ENCODE measurements at places on chromosomes 5 and 9.

DNA sequence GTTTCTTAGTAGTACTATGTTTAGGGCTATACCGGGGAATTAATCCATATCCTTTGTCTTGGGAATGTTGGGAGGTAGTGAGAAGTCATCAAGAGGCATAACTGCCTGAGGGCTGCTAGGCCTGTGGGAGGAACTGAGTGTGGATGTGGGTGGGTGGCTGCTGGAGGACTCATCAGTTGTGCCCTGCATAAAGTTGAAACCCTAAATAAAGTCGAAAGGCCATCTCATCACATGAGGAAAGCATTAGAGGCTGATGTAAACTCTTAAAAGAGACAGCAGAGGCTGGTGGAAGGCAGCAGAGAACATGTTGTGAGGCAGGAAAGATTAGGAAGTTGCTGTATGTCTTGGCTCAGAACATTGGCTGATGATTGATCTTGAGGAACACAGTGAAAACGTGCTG lies 143.8 kb downstream of the MAST4 start:
- no peak for DNase-seq

- DNase-seq = no peak
Measured at GRCh38 chr9:100478192-100478591, 5.2 kb downstream of the TMEFF1 start.

DNA sequence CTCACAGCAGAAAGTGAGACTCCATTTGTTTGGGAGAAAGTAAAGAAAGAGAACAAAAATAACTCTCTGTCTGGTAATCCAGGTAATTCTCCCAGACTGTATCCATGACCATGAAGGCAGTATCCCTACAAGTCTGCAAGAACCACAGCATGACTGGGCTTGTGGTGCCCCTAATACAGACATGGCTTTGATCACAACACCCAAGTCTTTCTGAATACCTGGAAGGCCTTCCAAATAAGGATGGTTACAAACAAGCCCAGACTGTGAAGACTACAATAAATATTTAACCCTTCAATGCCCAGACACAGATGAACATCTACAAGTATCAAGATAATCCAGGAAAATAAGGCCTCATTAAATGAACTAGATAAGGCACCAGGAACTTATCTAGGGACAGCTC lies 481.1 kb upstream of the RORB start:
- no peak for DNase-seq

DNA sequence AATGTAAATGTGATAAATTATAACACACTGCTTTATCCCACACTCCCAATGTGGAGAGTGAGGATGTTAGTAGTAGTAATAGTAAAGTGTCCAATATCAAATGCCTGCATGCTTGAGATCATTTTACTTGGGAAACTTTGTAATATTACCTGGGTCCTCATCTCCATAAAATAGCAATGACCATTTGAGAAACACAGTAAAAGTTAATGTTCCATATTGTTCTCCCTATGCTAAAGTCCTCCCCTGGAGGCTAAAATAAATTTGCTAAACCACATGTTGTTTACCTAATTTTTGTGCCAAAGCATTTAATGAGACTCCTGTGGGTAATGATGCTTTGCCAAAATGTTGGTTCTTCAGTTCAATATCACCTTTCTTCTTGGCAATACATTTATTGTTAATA lies 291.2 kb downstream of the CDH10 start:
- no peak for DNase-seq

GRCh38 chr5:179732412-179732917 lies at the start of gene MAML1:
MAML1 (plus strand) TSS chr5:179732822; CDS start chr5:179733113, 291 bp downstream.
- peak; percentile 98 for DNase-seq

- no peak for DNase-seq
Measured at GRCh38 chr9:72977670-72978069, 24.8 kb upstream of the ALDH1A1 start.
